NCI-H1092 treated with DMSO at 0.1 percent for 48 hours (cell line): ENCODE measurements at places on chromosomes 16 and 17.

DNA sequence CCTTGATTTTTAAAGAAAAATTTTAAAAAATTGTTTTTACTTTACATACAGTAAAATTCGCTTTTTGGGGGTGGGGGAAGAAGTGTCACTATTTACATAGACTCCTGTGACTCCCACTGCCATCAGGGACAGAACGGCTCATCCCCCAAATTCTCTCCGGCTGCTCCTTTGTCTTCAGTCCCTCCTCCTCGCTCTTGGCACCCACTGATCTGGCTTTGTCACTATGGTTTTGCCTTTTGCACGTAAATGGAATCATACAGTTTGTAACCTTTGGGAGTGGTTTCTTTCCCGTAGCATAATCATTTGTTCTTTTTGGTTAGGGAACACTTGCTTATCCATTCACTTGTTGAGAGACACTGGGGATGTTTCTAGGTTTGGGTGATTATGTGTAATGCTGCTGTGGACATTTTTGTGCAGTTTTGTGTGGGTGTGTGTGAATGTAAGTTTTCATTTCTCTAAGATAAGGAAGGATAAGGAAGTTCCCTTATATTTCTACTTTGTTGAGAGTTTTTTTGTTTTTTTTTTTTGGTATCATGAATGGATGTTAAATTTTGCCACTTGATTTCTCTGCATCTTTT is 27.4 kb downstream of the RAB11FIP4 start:
- no peak for DNase-seq

DNA sequence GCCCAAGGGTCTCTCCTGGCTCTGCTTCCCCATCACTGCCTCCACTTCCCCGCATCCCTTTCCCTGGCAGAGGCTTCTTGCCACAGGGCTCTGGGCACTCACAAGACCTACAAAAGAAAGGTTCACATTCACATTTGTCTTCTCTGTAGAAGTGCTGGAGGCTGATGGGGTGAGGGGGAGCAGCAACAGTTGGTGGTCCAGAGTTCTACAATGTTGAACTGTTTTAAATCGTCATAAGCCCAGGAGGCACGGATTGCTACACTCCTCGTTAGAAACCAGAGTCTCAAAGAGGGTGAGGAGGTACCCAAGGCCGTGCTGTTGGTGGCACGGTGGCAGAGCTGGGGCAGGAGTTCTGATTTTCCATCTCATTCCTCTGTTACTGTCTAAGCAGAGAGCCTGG is 5.8 kb upstream of the RAI1 start:
- no peak for DNase-seq

GRCh38 chr17:68461122-68461539 is 3.8 kb upstream of the WIPI1 start:
- no peak for DNase-seq

DNA sequence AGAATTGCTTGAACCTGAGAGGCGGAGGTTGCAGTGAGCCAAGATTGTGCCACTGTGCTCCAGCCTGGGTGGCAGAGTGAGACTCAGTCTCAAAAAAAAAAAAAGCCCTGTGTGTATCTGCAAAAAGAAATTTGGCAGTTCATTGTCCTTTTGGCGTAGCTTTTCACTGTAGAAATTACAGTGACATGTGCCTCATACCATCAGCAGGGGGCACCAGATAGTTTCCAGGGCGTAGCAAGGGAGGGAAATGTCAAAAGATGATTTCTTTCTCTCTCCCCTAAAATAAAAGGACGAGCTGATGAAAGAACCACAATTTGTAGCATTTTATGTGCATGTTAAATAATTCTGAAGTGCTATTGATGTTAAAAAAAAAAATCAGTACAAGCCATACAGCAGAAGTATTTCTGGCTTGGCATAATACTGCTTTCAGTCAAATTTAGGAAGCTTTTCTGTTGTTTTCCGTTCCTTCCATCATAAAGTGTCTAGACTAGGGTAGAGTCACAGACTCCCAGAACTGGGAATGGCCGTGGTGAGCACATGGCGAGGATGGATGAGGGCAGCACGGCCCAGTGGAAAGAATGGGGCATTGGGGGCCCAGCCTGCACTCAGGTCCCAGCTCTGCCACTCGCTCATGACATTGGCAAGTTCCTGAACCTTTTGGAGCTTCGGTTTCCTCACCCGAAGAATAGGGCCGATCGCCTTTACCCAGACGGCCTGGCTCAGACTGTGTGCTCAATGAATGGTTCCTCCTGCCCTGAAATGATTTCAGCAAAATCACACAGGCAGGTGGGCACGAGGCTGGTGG is 59.8 kb upstream of the RPH3AL start:
- peak; percentile 26 for DNase-seq

- DNase-seq = no peak
These were observed 61.8 kb downstream of the XYLT1 start for GRCh38 chr16:17408955-17409441.

DNA sequence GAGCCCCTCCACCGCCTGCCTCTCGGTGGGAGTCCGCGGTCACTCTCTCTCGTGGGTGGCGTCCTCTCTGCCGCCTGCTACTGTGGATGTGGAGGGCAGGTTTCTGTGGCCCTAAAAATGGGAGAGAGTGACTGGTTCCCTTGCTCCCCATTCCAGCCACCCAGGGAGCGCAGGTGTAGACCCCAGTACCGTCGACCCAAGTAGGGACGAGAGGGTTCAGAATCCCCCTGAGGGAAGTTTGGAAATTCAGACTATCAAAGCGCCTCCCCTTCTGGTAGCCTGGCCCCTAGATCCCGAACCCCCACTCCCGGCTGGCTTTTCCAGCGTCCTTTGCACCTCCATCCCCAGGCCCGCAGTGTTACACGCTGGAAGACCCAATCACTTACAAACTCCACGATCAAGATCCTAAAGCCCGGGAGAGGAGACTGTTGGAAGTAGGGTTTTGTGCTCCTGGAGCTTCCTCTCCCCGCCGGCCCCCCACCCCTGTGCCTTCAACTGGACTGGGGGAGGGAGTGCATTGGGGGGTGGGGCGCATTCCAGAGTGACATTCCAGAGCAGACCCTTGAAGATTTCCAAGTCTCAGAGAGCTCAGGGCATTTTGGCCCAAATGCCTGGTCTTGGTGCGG is 991 bp downstream of the GPRC5C start:
- DNase-seq = no peak

DNA sequence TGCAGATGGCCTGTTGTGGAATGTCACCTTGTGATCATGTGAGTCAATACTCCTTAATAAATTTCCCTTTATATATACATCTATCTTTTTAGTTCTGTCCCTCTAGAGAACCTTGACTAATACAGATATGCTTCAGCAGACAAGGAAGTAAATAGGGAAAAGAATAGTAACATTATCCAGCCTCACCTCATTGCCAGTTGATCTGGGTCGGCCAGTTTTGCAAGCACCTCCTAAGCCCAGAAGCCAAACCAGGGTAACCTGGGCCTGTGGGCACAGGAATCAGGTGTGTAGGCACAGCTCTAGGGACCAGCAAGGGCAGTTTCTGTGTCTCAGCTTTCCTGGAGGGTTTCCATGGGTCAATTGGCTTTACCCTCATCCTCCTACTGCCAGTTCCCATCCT is 11.9 kb upstream of the CCL17 start:
- DNase-seq = no peak

DNA sequence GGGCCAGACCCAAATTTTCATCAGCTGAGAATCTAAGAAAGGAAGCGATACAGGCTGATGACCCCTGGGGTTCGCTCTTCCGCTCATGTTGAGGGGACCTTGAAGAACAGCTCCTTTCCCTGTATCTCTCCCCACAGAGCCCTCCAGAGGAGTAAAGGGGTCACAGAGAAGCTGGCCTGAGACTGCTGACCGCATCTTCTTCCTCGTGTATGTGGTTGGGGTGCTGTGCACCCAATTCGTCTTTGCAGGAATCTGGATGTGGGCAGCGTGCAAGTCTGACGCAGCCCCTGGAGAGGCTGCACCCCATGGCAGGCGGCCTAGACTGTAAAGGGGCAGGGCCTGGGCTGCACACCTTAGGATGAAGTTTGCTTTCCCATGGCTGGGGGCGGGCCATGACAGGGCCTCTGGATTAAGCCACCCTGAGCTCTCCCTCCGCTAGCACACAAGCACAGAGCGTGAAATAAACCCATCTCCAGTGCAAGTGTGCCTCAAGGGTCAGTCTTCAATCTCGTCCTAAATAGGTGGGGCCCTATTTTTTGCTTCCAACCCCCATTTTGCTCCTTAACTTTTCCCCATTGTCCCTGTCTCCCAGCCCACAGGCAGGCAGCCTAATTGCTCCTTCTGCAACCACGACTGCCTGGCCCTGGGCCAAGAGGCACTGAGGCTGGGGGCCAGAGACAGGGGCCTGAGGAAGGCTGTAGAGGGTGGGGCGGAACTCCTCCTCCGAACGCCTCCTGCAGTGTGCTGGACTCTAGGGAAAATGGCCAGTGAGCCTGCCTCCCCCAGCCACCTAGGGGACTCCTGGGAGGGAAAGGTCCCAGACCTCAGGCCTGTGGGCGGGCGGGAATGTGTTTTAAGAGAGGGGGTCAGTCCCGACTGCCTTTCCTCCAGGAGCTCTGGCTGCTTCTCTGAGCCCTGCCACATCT is 3.6 kb downstream of the ZACN start:
- no peak for DNase-seq

- DNase-seq = no peak
These were observed 70.3 kb upstream of the NOL11 start for GRCh38 chr17:67647482-67647881.

DNA sequence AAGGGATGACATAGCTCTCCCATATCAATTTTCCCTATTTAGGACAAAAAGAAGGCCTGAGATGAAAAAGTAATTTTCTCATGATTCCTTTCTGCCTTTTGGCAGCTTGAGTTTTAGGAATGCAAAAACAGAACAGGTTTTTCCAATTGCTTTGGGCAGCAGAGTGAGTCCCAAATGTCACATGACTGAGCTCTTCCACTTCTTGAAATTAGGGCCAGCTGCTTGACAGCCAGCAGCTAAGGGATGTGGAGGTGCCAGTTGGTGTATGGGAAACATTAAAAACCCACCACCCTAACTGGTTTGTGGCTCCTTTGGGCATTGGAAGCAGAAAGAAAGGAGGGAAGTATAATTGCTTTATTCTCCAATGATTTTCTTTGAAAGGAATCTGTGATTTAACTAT is 133.8 kb upstream of the FAM20A start:
- DNase-seq = no peak

GRCh38 chr16:79848719-79849118 is 248.2 kb upstream of the MAF start:
- no peak for DNase-seq
